ENCODE measurements at places on chromosomes 12 and 14. TPM values are rescaled to one million over a fixed set of nuclear protein-coding genes. Genes with fewer than 3 reads are reported as not detected.

Gene TRPV4
- total RNA-seq: 0.96 TPM

DNA sequence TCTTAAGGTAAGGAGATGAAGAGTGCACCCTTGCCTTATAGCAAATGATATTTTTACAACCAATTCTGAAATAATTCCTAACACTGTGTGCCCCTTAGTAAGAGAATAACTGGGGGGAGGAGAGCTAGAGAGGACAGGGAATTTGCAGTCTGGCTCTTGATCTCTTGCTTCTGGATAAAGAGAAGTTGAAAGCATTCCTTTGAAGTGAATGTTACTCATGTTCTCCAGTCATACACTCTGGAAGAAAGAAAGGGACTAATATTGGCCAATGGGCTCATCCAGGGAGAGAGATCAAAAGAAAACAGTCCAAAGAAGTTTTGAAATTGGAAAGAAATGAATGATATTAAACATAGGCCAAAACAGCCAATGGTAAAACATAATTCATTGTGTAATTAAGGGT, 25.3 kb downstream of the C12orf75 start:
- DNase-seq: peak; percentile 63

- DNase-seq: no peak
These were observed 72.7 kb downstream of the DNAH10 start for GRCh38 chr12:123834845-123835244.

Gene PLA2G1B
- not detected for total RNA-seq

GRCh38 chr12:71392521-71393145, 47.0 kb upstream of the LGR5 start:
- peak; percentile 62 for DNase-seq

DNA sequence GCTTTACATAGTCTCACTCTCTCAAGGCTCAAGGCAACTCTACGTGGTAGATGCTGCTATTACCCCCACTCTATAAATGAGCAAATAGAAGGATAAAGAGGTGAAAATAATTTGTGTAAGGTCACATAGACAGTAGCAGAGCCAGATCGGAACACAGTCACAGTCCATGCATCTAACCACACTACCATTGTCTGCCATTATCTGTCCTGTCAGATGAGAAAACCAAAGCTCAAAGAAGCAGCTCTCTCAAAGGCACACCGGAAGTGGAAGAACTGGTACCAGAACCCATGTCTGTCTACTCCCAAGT, 134.4 kb upstream of the NUDT4 start:
- no peak for DNase-seq

DNA sequence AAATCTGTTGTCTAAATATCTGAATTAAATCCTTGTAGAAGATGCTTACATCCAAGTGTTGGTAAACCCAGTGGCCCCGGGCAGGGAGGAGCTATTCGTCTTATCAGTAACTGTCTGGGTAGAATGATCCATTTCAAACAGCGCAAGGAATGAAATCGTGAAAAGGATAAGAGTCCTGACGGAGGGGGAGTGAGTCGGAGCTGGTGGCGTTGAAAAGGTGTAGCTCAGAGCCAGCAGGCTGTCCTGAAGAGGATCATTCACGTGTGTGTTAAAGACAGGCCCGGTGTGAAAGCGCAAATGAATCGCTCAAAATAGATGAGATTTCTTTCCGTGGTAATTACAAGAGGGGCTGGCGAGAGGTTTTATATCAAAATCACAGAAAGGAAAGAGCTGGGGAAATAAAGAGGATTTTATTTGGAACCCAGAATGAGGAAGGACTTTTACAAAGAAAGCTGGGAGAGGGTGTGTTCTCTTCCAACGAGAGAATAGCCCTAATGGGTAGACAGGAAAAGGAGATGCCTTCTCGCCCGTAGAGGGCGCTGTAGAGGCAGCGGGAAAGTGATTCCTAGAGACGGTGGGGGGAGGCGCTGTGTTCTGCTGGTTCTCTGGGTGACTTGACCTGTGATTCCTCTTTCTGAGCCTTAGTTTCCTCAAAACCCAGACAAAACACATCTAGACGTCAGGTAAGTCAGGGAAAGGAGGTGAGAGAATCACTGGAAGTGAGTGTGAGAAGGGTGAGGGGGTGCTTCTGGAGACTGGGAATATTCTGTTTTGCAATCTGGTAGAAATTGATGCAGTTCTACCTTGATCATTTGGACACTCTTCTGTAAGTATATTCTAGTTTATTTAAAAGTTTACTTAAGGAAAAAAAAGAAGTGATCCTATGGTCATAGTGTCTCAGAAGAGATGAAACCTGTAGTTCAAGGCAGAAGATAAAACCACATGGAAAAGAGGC, 39.3 kb downstream of the SRRM4 start:
- no peak for DNase-seq

DNA sequence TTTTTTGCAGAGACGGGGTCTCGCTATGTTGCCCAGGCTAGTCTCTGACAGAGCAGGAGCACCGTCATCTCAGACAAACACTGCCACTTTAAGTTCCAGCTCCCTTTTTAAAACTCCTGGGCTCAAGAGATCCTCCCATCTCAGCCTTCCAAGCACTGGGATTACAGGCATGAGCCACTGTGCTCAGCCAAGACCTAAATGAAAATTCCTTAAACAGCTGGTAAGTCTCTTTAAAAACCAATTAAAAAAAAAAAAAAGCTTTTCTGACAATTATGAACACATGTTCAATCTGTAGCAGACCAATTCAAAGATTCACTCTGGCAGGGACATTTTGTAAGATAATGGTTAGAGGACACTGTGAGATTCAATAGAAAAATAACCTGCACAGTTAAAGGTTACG, 77.8 kb downstream of the HECTD4 start:
- no peak for DNase-seq

GRCh38 chr14:72420749-72421474, 473.0 kb downstream of the DPF3 start:
- DNase-seq: peak; percentile 53

GRCh38 chr14:102930138-102930752, 7.8 kb downstream of the AMN start:
- DNase-seq: no peak

DNA sequence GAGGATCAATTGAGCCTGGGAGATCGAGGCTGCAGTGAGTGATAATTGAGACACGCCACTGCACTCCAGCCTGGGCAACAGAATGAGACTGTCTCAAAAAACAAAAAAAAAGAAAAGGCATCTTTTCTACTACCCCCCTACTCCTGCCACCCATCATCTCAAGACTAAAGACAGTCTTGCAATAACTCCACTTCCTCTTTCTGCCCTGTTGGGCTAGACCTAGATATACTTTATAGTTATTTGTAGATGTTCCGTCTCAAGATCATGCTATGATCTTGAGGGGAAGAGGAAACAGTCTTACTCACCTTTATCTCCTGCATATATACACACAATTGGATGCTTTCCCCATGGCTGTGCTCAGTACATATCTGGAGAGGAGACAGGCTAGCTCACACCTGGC, 12.1 kb upstream of the ESPL1 start:
- no peak for DNase-seq

DNA sequence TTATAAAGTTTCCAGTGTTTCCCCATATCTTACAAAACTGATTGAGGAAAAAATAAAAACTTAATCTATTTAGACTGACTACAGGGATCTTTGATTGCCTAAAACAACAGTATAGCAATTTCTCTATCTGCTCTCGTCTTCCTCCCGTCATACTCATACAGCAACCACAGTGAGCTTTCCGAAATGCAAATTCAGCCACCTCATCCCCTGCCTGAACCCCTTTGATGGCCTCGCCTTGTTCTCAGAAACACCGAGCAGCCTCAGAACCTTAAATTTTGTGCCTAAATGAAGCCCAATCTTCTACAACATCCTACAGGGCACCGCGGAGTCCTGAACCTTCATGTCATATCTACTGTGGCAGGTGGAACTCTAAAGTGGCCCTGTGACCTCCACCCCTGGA, 223.7 kb upstream of the TMEM132C start:
- DNase-seq: no peak

GRCh38 chr12:32895688-32896431, 717 bp downstream of the PKP2 start:
- DNase-seq: no peak

DNA sequence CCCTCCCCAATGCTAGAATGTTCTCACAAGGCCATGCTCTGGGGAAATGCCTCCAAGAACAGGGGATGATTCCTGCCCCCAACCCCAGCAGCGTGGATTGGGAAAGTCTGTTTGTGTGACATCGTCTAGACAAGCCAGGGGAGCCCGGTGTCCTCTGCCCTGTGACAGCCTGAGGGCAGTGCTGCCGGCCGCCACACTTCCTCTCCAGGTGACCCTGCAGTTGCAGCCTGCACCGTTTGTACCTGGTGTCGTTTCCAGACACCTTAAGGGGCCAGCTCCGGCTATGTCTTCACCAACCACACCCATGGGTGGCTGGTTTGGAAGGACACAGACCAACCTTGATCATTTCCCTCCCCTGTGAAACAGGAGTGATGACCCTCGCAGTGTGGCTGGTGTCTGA, 372.6 kb downstream of the BCL11B start:
- DNase-seq: no peak

Gene RAPGEF3
- total RNA-seq: 0.48 TPM

DNA sequence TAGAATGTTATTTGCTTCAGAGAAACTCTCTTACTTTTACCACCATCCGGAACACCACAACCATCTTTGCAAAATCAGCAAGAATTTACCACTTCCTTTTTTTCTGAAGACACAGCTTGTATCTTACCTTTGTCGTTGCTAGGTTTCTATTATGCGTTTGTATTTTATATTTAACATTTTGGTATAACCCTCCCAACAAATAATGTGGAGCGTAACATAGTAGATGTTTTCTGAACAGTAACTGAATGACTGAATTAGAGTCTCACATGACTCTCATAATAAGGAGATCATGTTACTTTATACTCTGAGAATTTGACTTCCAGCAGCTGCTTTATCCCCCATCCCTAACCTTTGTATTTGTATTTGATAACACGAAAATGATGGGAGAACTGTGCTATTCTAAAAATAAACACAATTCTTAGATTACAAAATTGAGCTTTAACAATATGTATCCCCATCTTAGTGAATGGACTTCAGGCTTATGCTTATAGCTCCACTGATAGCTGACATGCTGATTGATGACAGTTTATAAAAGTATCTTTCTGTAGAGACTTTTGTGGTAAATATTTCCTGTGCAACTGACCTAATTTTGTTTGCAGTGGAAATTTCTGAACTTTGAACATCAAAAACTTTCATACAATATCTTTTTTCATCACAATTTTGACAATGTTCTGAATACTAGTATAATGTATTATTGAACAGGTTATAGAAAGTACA, 7.9 kb upstream of the KLRB1 start:
- no peak for DNase-seq
